Non-pigmented ciliary epithelial cell (primary cell): ENCODE measurements at places on chromosomes 7 and 10.

GRCh38 chr10:3779158-3779741, 5.8 kb downstream of the KLF6 start:
- no peak for DNase-seq

DNA sequence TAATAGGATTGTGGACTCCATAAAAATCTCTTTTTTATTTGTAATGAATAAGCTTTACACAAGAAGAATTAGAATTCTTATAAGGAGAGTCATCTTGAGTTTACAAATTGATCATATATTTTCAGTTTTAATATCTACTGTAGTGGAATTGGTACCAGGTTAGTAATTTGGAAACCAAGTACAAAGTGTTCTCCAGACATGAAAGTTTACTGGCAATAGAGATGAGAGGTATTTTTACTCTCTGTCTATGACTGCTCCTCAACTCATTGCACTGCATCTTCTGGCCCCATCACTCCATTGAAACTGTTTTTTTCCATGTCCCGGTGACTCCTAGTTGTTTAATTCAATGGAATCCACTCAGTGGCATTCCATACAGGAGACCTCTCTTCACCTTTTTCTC, 164.5 kb upstream of the SMIM30 start:
- no peak for DNase-seq

GRCh38 chr7:526460-527034, 6.9 kb upstream of the PDGFA start:
- DNase-seq, result no peak

DNA sequence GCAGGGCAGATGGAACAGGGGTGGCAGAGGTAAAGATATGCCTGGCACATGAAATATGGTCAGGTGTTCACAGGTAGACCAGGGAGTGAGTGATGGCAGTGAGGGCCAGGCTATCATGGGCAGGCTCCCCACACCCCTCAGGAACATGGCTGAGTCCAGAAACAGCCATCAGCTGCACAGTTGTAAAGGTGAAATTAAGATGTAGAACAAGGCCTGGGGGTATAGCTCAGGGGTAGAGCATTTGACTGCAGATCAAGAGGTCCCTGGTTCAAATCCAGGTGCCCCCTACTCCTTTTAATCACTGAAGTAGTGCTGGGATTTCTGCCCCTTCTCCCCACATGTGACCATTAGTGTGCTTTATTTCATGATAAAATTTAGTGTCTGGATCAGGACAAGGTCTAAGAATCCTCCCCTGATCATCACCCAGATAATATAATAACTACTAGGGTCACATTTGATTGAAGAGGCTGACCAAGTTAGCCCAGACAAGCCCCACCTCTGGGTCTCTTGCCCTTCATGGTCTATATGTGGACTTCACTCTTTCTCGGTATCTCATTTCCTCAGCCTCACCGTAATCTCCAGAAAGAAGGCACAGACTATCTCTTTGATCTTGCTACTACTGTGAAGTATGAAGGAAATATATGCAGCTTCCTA, 69.0 kb downstream of the ZNF783 start:
- no peak for DNase-seq

- no peak for DNase-seq
Measured at GRCh38 chr7:8389593-8390261, 43.7 kb upstream of the NXPH1 start.
